ENCODE measurements at places on chromosomes 2 and 18.

- DNase-seq: peak; percentile 32
Measured at GRCh38 chr2:182444806-182445205, 18.0 kb upstream of the PDE1A start.

- peak; percentile 25 for DNase-seq
Measured at GRCh38 chr2:72605836-72606442, 219.9 kb downstream of the EXOC6B start.

DNA sequence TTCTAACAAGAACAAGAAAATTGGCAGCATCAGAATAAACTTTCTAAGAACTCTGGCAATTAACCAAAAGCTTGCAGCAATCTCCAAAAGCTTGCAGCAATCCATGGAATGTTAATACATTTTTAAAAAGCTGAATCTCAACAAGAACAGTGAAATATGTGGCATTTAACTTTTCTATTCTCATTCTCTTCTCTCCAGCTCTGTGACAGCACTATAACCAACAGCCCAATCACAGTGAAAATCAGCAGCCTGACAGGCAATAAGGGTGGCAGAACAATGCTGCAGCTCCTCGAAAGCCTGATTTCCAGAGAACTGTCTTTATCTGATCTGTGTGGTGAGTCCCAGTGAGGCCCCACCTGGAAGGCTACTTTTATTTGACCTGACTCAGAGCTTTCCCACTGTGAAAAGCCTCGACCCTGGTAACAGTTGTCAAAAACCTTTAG is 60.0 kb downstream of the TMEM131 start:
- DNase-seq: peak; percentile 49

DNA sequence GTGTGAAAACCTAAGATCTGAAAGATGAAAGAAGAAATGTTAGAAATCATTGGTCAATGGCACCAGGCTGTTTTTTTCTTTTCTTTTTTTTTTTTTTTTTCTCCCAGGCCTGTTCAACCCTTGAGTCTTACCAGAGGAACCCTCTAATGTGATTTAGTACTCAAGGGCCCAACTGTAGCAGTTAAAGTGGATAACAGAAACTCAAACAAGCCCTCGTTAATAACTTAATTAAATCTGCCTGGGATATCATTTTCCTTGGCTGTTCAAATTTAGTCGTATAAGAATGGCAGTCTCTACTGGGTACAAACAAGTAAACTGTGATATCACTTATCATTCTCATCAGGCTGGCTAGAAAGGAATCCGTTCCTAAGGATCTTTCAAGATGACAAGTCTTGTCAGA is 16.5 kb downstream of the ARL4C start:
- no peak for DNase-seq

DNA sequence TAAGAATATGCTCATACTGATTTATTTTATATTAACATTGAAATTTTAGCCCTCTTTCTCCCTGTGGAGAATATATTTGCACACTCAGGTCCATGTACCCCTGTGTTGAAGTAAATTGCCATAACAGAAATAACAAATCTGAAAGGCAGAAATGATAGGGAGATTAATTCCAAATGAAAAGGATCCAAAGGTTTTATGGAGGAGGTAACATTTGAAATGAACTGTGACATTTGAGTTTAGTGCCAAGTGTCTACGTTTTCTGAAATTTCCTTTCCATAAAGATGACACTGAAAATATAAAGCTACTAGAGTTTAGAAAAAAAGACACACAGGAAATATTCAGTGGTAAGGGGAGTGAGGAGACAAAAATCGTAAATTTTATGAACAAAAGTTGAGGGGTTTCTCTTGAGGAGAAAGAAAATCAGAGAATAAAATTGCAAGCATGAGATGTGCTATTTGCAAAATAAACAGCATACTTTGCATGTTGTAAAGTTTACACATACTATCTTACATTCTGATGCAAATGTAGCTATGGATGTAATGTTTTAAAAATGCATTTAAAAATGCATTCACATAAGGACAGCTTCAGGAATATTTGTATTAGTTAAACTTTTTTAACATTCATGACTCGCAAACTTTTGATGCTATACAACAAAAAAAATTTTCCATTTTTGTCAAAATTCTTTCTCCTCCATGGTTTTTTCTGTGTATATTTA is 69.5 kb downstream of the BAZ2B start:
- no peak for DNase-seq

DNA sequence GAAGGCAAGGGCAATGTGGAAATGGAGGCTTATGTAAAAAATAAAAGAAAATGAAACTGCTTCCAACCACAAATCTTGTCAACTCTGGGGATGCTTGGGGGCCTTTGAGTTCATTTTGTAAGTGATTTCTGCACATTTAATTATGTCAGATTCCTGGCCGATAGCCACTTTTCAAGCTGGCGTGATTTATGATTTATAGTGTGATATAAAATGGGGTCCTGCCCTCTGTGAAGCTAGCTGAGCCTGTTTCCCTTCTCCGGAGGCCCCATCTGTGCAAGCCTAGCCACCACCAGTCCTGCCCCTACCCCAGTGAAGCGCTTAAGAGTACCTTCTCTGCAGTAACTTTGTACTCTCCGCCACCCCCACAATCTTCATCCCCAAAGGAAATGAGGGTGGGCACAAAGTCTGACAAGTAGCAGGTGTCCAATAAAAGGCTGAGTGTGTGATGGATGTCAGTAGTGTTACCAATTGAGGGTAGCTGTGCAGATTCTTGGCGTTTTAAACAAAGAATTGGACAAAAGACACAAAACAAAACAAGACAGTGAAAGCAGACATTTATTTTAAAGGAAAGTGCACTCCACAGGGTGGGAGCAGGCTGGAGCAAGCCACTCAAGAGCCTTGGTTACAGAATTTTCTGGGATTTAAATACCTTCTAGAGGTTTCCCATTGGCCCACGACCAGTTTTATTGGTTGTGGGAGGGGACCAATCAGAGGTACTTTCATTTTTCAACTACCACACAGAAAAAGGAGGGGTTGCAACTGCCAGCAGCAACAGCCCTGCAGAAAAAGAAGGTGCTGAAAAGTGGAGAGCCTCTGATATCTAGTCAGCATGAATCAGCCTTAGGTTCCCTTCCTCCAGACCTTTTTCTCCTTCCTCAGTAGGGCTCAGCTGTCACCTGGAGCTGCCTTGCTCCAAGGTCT is 39.0 kb upstream of the SIX3 start:
- no peak for DNase-seq

DNA sequence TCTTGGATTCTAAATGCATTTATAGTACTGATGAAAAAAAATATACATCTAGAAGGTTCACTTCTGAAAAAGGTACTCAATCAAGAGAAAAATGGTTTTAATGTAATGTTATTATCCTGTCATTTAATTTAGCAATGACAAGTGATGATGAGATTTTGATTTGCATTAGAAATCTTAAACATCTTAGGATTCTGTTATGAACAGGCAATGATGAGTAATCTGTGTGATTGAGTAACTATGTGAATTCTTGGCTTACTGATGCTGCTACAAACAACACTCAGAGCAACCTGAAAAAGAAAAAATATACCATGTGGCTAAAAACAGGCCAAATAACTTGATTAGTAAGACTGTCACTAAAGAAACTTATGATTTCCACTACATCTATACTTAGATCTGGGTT is 30.1 kb downstream of the RBKS start:
- DNase-seq: peak; percentile 57

- DNase-seq: no peak
Measured at GRCh38 chr2:236690726-236691125, 121.1 kb downstream of the ACKR3 start.

DNA sequence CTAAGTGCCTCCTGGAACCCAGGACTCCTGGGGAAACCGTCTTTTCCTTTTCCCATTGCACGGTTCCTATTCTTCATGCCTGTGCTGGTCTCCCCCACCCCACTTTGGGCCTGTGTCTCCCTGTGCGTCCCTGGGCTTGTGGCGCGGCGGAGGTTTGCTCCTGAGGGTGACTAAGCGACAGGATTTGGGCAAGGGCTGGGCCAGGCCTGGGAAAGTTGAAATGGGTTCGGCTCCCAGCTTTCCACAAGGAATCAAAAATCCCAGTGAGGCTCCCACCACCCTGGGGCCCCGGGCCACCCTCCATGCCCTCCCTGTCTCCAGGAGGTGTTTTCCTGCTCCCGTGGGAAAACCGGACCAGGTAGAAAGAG is 197.6 kb downstream of the NDUFA10 start:
- DNase-seq: no peak
